MM.1S (cell line): ENCODE measurements at places on chromosomes 16 and 17.
A peak's percentile ranks its signal among the peaks of the same experiment; 100 is the strongest.

DNA sequence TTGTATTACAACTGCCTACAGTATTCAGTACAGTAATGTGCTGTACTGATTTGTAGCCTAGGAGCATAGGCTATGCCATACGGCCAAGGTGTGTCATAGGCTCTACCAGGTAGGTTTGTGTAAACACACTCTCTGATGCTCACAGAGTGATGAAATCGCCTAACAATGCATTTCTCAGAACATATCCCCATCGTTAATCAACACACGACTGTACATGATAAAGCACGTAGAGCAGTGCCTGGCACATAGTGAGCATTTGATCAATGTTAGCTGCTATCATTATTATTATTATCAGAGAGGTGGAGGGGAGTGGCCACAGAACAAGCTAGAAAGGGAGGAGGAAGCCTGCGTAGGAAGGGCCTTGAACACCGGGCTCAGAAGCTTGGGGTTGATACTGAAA is 81.1 kb upstream of the LHX1 start:
- no peak for DNase-seq

DNA sequence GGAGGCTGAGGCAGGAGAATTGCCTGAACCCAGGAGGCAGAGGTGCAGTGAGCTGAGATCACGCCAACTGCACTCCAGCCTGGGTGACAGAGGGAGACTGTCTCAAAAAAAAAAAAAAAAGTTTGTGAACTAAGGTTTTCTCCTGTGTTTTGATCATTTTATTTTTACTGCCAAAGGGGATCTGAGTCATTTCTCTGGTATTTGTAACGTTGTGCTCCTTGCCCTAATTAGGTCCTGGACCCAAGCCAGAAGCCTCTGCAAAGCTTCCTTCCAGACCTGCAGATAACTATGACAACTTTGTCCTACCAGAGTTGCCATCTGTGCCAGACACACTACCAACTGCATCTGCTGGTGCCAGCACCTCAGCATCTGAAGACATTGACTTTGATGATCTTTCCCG is 32.1 kb downstream of the IST1 start:
- DNase-seq: no peak

DNA sequence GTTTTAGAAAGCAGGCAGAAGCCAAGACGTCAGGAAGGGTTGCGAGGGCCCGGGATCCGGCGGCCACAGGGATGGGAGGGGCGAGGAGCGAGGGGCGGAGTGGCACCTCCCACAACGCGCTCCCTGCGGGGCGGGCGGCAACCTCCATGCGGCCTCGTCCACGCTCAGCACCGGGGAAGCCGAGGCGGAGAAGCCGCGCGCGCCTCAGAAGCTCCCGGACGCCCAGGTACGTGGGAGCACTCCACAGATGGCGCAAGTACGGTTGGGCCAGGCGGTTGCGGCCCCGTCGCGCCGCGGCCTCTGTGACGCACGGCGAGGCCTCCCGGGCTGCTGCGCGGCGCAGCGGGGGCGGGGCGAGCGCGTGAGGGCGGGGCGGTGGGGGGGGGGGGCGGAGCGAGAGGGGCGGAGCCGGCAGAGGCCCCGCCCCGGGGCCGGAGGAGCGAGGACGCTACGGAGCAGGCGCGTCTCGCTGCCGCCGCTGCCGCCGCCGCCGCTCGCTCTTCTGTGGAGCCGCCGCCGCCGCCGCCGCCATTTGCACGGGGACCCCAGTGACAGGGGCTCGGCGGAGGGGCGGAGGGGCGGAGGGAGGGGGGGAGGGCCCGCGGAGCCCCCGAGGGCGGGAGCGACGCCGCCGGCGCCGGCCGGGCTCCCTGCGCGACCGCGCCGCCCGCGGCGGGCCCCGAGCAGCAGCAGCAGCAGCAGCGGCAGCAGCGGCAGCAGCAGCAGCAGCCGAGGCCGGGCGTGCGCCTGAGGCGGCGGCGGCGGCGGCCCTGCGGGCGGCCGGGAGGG is at the start of gene TENT4B:
Gene TENT4B, plus strand, starts transcription at position 500 of the 789 bp plus-strand sequence. CDS start 316 bp downstream, outside the sequence.
- DNase-seq: peak; percentile 78

- DNase-seq: no peak
Measured at GRCh38 chr17:50209133-50209471, 7.7 kb upstream of the COL1A1 start.

GRCh38 chr16:56789360-56789759 is 59.4 kb downstream of the NUP93 start:
- DNase-seq: peak; percentile 78

DNA sequence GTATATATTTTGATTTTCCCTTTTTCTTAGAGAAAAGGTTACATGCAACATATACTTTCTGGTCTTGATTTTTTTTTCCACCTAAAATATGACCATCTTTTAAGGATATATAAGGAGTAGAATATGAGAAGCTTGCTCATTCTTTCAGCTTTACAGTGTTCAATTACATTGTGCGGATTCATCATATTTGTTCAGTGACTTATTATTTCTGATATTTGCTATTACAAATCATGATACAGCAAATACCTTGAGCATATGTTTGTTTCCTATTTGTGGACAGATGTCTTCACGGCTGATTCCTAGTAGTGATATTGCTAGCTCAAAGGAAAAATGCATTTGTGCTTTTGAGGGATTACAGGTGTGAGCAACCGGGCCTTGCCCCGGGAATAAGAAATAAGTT is 18.1 kb downstream of the KATNIP start:
- no peak for DNase-seq

DNA sequence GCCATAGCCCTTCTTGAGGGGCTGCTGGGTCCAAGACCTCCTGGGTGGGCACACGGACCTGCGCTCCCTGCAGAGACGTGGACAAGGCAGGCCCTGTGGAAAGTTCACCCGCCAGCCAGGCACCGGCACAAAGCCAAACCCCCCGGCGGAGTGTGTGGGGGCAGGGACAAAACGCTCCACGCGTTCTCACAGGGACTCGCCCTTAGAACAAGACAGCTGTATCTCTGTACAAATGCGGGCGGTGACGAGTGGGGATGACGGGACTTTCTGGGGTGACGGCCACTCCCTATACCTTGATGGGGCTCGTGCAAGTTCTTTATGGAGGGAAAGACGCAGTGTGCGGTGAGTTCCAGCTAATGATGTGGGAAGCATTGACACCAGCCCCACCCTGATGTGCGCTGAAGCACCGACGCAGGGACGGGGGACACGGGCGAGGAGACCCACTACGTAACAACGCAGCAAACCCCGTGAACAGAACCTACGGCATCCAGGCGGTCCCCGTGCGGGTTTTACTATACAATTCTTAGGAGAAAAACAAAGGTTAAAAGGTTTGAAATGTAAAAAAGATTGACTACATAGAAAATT is 49.4 kb downstream of the LMF1 start:
- no peak for DNase-seq

GRCh38 chr16:5193861-5194260 is 96.3 kb upstream of the EEF2KMT start:
- no peak for DNase-seq

DNA sequence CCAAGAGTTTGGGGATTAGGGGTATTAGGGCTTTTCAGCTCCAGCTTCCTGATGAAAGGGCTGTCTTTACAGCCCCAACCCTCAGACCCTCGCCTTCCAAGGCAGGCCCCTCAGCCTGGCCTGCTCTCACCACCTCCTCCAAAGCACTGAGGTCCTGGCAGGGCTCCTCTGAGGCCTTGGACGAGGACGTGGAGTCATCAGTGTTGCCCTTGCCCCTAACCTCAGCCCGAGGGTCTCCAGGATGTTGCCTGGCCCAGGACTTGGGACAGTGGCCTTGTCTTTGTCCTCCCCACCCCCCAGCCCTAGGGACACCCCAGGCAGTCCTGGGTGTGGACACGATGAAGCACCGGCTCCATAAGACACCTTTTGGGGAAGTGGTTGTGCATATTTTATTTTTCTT is 28.2 kb downstream of the B9D1 start:
- no peak for DNase-seq

DNA sequence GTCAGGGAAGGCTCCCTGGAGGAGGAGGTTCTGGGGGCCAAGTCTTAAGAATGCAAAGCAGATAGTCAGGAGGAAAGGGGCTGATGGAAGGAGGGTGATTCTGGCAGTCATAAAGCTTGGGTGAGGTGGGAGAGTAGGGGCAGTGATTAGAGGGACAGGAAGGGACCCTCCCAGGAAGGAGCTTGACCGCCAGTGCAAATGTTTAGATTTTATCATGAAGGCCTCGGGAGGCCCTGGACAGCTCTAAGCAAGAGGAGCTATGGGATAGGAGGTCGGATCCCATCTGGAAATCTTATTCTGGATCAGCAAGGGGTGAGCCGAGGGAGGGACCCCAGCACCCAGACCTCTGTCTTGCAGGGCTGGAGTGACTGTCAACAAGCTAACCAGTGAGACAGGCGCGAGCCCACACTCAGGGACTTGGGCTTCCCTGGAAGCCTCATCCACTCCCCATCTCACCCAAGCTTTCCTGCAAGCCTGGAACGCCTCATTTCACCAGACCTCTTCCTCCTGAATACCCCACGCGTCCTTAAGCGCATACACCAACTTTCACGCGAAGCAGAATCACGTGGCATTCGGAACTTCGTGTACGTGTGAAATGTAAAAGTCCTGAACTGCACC is 52.0 kb upstream of the CBX4 start:
- no peak for DNase-seq

DNA sequence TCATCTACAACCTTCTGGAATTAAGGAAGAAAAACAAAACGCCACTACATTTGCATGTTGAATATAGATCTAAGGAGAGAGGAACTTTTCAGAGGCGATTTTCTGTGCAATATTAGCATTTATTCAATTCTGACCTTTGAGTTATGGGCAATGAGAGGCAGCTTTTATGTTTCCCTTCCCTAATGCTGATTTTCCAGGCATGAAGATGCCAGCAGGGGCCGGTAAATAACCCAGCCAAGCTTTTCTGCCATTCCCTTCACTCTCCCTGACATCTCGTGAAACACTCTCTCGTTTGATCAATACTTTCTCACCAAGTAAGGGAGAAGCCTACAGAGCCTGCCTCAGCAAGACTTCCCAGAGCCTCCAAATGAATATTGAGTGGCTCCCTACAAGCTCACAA is 470.5 kb upstream of the GOT2 start:
- DNase-seq: no peak

- DNase-seq: no peak
Measured at GRCh38 chr16:4891886-4892216, 44.6 kb downstream of the UBN1 start.

GRCh38 chr17:45751466-45751865 is 32.7 kb upstream of the CRHR1 start:
- no peak for DNase-seq

DNA sequence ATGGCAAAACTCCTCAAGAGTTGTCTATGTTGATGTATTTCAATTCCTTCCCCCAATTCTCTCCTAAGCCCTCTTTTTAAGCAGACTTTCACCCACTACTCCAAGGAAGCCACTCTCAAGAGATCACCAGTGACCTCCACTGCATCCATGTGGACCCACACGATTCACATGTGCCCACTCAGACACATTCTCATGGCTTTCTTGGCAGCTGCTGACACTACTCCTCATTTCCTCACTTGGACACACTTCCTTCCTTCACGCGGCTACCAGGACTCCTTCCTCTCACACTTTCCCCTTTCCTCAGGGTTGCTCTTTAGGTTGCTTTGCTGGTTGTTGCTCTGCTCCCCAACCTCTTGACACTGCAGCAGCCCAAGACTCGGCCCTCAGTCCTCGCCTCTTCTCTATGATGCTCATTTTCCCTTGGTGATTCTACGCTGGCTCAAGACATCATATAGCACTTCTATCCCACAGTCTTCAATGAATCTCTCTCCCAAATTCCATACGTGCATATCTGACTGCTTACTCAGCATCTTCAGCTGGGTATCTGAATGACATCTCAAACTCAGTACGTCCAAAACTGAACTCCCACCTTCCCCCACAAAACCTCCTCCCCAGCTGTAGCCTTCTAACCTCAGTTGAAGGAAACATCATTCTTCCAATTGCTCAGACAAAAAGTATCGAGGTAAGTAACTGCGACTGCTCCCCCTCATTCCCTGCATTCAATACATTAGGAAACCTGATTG is 28.2 kb downstream of the HELZ start:
- DNase-seq: no peak

DNA sequence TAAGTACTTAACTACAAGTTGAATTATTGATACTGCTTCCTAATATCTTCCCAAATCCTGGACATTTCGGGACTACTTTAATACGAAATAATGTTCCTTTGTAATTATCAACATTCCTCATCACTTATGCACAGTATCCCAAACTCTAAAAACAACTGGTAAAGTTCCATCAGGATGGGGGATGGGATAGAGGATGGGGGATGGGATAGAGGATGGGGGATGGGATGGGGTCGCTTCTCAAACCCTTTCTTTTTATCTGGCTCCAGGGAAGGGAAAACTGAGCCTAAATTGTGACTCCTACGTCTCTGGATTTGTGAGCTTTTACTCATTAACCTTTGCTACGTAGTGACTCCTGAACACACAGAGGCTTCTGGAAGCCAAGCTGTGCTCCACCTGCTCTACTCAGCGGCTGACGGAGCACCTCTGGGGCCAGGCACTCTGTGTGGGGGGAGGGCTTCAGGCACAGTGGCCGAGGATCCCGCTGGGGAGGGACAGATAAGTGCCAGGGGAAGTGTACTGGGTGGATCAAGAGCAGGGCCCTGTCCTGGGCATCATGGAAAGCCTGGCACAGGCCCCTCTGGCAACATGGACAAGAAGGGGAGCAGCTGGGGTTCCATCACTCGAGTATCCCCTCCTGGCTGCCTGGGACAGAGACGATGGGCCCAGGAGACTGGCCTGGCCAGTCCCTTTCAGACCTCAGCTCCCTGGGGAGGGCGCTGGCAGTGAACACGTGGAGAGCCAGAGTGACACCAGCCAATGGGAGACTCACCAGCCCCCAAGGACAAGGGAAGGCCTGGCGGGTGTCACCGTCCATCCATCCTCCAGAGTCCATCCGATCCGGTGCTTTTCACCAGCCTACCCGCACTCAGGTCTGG is 56.2 kb downstream of the PGS1 start:
- no peak for DNase-seq

- no peak for DNase-seq
Measured at GRCh38 chr17:83008186-83008510, 71.3 kb upstream of the METRNL start.
